HS-27A (cell line): ENCODE measurements at places on chromosomes 2 and 18.

GRCh38 chr2:19377717-19378116 lies 19.3 kb upstream of the OSR1 start:
- no peak for DNase-seq

GRCh38 chr2:200742426-200742825 lies 69.3 kb upstream of the BZW1 start:
- no peak for DNase-seq

- DNase-seq: no peak
Observed at GRCh38 chr18:1994471-1994870, 576.8 kb downstream of the METTL4 start.

GRCh38 chr2:120720746-120721375 lies 14.8 kb upstream of the GLI2 start:
- DNase-seq: no peak

GRCh38 chr2:37365669-37366068 lies 21.2 kb downstream of the QPCT start:
- peak; percentile 62 for DNase-seq

- DNase-seq: no peak
Observed at GRCh38 chr2:100588071-100588786, 25.4 kb downstream of the PDCL3 start.

DNA sequence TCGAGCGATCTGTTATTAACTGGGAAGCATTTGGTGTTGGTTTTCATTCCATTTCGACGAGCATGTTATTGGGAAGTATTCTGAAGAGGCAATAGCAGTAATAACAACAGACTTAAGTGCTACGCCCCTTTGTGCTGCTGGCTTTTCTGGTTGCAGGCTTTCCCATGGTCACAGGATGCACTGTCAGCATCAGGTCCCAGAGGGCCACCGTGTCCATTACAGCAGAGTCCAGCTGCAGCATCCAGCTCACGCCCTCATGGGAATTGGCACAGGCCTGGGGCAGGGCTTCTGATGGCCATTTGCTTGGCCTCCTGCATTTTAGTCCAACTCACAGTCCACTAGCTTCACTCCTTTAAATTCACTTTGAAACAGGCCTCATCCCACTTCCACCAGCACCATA lies 44.4 kb downstream of the BCL2L11 start:
- no peak for DNase-seq

GRCh38 chr2:241179899-241180298 lies 8.6 kb upstream of the ANO7 start:
- DNase-seq: no peak

- no peak for DNase-seq
Observed at GRCh38 chr18:23661735-23662308, 889 bp downstream of the ANKRD29 start.

- DNase-seq: no peak
Observed at GRCh38 chr2:36147670-36148390, 207.7 kb upstream of the CRIM1 start.

GRCh38 chr2:241813644-241814392 lies 4.8 kb downstream of the NEU4 start:
- no peak for DNase-seq

DNA sequence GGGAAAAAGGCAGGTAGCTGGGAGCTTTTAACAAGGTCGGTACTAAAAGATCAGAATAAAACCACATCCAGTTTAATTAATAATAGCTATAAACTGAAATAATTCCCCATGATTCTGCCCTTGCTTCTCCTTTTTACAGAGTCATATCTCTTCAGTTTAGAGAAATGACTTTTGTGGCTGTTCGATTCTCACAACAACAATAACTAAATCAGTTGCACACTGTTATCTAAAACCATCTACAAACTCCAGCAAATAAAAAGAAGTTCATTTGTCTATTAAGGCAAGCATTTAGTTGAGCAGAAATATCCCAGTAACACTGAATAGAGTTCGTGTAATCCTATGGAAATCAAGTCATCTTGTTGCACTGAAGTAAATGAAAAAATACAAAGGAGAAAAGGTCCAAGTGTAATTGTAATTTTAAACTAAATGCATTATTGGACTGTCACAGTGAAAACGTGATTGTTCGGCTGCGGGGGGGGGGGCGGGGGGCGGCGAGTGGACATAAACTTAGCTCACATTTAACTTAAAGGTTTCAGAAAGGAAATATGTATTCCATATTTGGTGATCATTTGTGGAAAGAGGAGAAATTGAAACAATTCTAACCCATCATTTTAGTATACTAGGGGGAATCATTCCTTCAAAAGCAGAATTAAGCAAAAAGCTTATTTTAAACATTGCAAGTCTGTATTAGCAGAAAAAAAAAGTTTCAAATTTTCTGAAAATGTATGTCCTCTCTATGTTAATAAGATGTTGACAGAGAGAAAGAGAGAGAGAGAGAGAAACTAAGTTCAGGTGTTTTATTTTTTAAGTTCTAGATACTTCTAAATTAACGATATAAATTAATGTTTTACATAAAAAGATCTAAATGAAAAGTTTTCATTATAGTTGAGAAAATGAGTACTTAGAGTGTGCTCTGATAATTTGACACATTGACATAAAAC lies 144.5 kb downstream of the MEIS1 start:
- no peak for DNase-seq

DNA sequence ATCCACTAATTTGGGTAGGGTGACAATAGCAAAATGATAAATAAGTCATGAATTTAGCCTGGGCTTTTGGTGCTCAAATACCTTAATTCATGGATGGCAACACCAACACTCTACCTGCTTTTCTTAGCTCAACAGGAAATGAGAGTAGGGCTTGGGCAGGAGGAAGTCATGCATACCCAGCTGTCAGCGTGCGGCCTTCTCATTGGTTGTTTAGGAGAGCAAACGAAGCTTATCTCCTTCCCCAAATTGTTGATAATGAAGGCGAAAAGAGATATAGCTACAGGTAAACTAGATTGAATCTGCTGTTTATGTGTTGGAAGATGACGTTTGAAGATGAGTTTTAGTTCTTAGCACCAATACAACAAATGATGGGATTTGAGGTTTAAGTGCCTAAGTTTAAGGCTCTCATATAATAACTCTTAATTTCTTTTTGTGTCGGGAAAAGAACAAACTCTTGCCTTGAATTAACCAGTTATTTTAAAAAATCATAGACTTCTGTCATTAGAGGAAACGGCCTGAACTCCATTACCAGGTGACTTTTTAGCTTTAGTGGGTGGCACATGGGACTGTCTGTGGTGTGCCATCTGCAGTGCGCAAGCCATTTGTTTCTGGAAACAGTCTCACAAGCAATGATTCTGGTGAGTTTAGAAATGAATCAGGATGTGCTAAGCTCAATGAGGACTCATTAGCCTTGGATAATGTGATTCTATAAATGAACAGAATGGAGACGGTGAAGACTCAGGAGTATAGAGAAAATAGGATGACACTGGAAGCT lies 19.8 kb downstream of the MAP4K4 start:
- no peak for DNase-seq

GRCh38 chr2:150309311-150310080 lies 178.0 kb downstream of the RND3 start:
- no peak for DNase-seq
